ENCODE measurements at places on chromosomes 4 and X.

DNA sequence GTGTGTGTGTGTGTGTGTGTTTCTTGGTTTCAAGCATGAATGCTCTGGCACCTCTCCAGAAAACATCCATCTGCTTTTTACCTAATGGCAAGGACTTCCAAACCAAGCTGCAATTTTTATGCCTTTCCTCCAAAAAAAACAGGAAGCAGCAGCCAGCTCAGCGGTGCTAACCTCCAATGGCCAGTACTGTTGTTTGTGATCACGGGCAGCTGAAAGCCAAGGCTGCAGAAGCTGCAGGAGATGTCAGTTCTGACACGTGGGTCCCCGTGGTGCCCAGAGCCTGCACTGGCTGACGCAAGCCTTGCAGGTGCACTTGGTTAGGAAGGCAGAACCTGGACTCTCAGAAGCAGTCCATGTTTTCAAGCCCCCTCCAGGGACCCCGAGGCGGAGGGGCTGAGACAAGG lies 313.6 kb upstream of the DDX53 start:
- DNase-seq, result no peak

DNA sequence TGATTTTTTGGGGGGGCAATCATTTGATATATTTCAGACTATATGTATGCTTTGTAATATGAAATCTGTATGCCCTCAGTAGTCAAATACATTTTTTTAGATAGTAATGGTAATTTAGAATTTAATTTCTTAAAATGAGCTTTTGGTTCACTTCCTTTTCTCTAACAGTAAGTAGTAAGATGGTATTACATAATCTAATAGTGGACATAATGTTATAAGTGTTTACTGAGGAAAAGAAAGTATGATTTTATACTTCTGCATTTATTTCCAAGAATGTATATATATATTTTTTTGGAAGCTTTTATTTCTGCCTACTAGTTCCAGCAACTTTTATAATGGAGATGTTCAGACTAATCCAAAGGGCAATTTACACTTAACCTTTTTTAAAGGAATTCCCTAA lies 1450.7 kb upstream of the TENM3 start:
- DNase-seq, result no peak

DNA sequence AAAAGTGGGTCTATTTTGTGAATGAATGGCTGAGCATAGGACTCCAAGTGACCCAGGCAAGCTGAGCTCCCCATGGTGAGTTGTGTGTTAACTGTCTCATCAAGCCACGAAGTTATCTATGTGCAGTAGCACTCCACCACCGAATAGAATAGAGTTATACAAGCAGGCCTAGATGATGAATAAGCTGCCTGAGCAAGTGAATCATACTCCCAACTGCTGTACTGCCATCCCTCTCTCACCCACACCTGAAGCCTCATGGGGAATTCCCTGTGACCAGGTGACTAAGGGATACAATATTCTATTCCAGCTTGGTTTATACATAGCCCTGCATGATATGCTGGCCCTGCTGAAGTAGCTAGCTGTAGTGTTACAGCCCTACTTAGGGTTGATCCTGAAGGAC lies 38.7 kb downstream of the KDM5C start:
- no peak for DNase-seq

DNA sequence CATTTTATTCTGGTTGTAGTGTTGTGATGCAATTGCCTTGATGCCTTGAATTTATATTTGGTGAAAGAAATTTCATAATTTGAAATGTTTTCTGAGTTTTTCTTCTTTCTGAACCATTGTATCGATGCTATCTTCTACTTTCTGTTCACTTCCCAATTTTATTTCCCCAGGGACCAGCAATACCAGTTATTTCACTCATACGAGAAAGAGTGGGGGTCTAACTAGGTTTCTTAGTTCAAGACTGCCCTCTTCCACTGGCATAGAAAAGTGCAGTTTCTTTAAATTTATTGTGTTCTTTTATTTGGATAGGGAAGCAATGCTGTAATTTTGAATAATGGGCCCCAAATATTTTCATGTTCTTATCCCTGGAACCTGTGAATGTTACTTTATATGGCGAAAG lies 544.0 kb upstream of the ADGRL3 start:
- DNase-seq, result no peak

- DNase-seq, result no peak
Measured at GRCh38 chr4:36426741-36427140, 145.3 kb downstream of the DTHD1 start.

GRCh38 chr4:161869511-161869910 lies 294.3 kb downstream of the FSTL5 start:
- DNase-seq, result no peak

DNA sequence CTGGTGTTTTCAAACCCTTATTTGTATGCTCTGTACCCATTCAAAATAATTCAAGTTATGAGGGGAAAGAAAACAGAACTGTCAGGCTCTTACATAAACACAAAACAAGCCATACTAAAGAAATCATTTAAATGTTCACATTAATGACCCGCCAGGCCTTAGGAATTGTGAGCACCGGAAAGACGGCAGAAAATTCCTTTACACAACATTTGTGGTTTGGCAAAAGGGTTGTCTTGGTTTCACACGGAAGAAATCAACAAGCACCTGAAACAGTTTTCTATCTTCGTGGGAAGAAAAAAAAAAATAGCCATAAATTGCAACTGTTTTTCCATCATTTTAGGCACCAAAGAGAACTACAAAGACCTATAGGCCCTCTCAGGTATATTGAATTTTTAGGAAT lies 188.5 kb upstream of the FTHL17 start:
- DNase-seq, result no peak

- peak; percentile 58 for DNase-seq
Measured at GRCh38 chr4:74202062-74202586, 44.2 kb downstream of the MTHFD2L start.

- no peak for DNase-seq
Measured at GRCh38 chrX:43743100-43743822, 87.2 kb downstream of the MAOA start.

DNA sequence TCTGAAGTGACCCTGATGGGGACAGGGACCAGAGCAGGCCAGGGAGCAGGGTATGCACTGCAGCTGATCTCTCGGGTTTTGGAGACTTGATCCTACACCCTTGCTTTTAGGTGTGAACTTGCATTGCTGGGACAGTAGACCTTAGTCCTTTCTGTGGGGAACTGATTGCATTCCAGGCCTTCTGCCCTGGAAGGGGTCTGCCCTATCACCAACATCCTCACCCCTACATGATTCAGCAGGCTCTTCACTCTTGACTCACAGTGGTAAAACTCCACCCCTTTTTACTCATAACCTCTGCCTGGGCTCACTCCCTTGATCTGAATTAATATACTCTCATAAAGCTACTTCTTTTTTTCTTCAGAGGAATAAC lies 6.6 kb upstream of the DDX60L start:
- peak; percentile 45 for DNase-seq

Data from small intestine (tissue), 16 donors.